ENCODE measurements at places on chromosomes 3 and 15. TPM values are rescaled to one million over a fixed set of nuclear protein-coding genes. Genes with fewer than 3 reads are reported as not detected.

DNA sequence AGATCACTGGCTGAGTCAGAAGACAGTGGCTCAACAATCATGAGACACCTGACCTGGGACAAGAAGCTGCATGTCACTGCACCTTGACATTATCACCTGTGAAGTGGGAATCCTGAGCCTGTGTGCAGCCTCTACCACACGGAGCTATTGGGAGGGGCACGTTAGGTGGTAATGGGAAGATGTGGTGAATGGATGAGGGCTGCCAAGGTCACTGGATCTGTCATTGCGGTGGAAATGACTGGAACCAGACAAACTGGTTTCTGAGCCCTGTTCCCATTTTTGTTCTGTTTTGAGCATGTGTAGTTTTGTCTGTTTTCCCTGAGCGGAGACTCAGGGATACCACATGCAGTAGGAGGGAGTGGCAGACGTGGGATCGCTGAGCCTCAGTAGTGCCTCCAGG lies 235.5 kb downstream of the OPA1 start:
- peak; percentile 26 for DNase-seq
- no peak overlapping the region for H3K4me3 ChIP-seq
- H3K27me3 ChIP-seq, result no peaks in the 10 kb centered on the region
- peaks cover 11% of the 10 kb centered on the region for H3K4me1 ChIP-seq
- no peak overlapping the region for H3K27ac ChIP-seq
- H3K36me3 ChIP-seq, result no peaks in the 10 kb centered on the region

DNA sequence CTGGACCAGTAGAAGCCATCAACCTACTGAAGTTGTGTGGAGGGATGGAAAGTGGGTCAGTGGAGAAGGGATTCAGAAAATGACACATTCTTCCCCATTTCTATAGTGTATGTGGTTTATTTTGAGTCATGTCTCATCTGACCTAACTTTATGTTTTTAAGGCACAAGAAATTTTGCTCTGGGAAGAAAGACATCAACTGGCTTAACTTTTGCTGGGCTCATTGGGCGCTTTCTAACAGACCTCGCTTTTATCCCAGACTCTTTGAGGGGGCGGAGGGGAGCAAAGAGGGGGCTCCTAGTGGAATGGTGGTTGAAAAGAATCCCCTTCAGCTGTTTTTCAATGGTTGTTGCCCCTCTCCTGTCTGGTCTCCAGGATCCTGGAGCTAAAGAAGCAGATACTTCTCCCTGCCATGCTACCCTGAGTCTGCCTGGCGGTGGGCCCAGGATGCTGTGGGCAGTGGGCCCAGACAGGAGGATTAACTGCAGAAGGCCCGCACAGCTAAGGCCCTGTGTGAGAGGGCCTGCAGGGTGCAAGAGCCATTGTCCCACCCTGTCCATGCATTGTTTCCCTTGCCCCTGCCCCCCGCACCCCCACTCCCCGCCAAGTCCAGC lies 14.5 kb downstream of the CSRNP1 start:
- H3K27ac ChIP-seq, result no peak overlapping the region
- H3K4me1 ChIP-seq, result no peaks in the 10 kb centered on the region
- H3K4me3 ChIP-seq, result no peak overlapping the region
- H3K27me3 ChIP-seq, result no peaks in the 10 kb centered on the region

DNA sequence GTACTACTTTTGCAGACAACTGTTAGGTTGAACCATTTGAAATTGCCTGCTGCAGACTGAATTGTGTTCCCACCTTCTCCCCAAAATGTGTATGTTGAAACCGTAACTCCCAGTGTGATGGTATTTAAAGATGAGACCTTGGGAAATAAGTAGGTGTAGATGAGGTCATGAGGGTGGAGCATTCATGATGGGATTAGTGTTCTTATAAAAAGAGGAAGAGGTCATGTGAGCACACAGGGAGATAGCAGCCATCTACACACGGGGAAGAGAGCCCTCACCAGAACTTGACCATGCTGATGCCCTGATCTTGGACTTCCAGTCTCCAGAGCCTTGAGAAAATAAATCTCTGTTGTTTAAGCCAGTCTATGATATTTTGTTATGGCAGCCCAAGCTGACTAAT lies 17.4 kb upstream of the FHIT start:
- no peak overlapping the region for H3K4me3 ChIP-seq
- no peaks in the 10 kb centered on the region for H3K36me3 ChIP-seq
- no peaks in the 10 kb centered on the region for H3K27me3 ChIP-seq
- no peak for DNase-seq
- H3K27ac ChIP-seq, result no peak overlapping the region

DNA sequence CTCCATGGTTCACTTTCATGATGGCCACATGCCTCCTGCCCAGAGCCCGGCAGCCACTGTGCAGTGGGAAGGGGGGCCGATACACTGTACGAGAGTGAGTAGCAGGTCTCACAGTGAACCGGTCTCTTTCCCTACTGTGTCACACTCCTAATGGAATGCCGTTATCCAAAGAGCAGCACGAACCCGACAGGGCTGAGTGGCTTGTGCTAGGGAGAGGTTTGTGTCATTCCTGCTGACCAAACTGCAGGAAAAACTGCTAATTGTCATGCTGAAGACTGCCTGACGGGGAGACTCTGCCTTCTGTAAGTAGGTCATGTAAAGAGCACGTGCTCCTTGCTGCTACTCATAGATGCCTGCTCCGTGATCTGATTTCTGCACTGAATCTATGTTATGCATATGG lies 105.1 kb downstream of the ARPP21 start:
- peak; percentile 76 for DNase-seq
- peaks cover 5% of the 10 kb centered on the region for H3K4me1 ChIP-seq
- peaks cover 23% of the 10 kb centered on the region for H3K27me3 ChIP-seq
- no peak overlapping the region for H3K4me3 ChIP-seq

DNA sequence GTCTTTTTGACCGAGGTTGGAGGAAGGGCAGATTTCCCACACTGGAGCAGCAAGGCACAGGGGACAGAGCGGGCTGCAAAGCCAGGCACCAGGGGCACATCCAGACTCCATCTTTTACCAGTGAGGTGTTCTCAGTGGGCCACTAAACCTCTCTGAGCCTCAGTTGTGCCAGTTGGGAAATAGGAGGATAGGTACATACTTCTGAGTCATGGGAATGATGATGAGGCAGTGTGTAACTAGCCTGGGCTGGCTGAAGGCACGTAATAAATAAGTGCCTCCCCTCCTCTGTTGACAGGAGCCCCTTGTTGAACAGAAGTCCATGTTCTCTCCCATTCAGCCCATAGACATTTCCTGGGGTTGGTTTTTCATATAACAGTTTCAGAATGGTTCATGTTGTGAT lies 48.7 kb downstream of the GPD1L start:
- no peak overlapping the region for H3K27ac ChIP-seq
- H3K36me3 ChIP-seq, result no peaks in the 10 kb centered on the region
- H3K4me3 ChIP-seq, result no peak overlapping the region

- no peak for DNase-seq
- H3K4me1 ChIP-seq, result no peaks in the 10 kb centered on the region
- no peaks in the 10 kb centered on the region for H3K27me3 ChIP-seq
- H3K4me3 ChIP-seq, result no peak overlapping the region
These were observed 560.8 kb downstream of the MCTP2 start for GRCh38 chr15:94792196-94792595.

DNA sequence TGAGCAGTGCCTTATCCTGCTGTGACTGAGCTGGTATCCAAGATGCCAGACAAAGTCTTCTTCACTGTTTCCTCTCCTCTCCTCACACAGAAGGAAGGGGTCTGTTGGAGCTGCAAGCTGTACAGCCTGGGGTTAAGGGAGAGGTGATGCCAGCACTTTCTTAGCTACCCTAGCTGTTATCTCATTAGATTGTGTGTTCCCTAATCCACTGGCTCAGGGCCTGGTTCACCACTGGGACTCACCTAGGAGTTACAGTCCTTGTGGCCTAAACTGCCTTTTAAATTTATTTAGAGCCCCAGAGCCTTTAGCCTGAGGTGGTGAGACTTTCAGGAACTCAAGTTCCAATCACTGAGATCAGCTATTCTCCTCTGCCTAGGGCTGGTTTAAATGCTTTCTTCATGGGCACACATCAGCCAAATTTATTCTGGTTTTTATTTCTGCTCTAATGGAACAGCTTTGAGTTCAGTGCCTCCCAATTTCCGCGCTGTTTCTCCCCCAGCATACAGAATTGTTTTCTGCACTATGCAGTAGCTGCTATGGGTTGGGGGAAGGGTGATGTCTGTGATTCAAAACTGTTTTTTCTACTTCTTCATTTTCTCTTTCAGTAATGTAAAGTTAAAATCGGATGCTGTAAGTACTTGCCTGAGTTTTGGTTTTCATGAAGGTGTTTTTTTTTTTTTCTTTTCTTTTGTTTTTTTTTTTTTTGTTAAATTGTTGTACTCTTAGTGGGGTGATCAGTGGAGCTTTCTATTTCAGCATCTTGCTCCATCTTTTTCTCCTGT lies 198.8 kb downstream of the DOCK3 start:
- no peak for DNase-seq
- peaks cover 3% of the 10 kb centered on the region for H3K4me1 ChIP-seq
- H3K27ac ChIP-seq, result peak overlapping the region; percentile 57

GRCh38 chr3:106029954-106030626 lies 161.3 kb upstream of the CBLB start:
- H3K36me3 ChIP-seq, result no peaks in the 10 kb centered on the region
- H3K27ac ChIP-seq, result no peak overlapping the region
- H3K27me3 ChIP-seq, result peaks cover 29% of the 10 kb centered on the region
- H3K4me1 ChIP-seq, result no peaks in the 10 kb centered on the region
- no peak overlapping the region for H3K4me3 ChIP-seq

DNA sequence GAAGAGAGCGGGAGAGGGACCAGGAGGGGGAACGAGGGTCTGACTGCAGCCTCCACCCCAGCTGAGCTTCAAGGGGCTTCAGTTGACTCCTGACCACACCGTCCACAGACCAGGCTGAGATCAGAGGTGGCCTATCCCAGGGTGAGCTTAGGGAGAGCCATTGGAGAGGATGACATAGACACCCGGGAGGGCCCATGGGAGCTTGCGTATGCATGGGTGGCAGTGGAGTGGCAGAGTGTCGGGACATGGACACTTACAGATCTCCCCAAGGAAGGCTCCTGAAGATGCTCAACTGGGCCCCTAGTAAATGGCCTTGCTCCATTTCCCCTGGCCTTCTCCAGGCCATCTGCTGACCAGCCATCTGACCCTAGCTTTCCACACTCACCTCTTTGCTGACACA lies 12.6 kb upstream of the ALAS1 start:
- no peak overlapping the region for H3K27ac ChIP-seq
- H3K4me1 ChIP-seq, result no peaks in the 10 kb centered on the region
- H3K27me3 ChIP-seq, result no peaks in the 10 kb centered on the region
- H3K36me3 ChIP-seq, result no peaks in the 10 kb centered on the region
- no peak overlapping the region for H3K4me3 ChIP-seq

DNA sequence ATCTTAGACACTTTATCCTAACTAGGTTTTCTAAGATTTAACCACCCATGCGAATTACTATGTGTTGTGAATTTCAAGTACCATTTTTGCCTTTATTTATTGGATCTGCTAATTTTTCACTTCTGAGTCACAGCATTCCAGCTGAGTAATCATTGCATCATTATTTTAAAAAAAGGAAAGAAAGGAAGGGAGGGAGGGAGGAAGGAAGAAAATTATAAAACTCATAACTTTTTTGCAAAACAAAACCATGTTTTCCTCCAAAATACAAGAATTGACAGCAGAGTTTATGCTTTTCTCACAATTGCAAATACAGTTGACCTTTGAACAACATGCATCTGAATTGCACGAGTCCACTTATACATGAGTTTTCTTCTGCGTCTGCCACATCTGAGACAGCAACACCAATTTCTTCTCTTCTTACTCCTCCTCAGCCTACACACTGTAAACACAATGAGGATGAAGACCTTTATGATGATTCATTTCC lies 651.4 kb upstream of the NECTIN3 start:
- H3K4me1 ChIP-seq, result no peaks in the 10 kb centered on the region
- H3K36me3 ChIP-seq, result no peaks in the 10 kb centered on the region
- H3K27me3 ChIP-seq, result no peaks in the 10 kb centered on the region

DNA sequence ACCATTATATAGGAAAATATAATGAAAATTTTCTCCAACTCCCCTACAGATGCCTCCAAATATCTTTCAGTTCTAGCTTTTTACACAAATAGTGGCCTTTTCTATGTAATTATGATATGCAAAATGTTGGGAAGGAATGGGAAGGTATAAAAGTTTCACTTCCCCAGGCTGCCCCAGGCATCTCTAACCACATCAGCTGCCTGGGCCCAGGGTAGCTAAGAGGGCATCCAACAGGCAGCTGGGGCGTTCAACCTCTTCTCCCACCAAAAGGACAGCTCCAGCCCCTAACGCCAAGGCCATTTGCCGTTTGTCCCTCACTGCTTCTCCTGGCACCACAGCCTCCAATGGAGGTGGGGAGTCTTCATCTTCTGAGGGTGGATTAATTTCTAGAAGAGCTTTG lies 188.1 kb upstream of the TSC22D2 start:
- no peak for DNase-seq
- no peaks in the 10 kb centered on the region for H3K36me3 ChIP-seq
- H3K4me1 ChIP-seq, result peaks cover 24% of the 10 kb centered on the region
- peaks cover 25% of the 10 kb centered on the region for H3K27me3 ChIP-seq
- no peak overlapping the region for H3K4me3 ChIP-seq

GRCh38 chr3:32510075-32510724 lies 7.5 kb upstream of the CMTM6 start:
- no peaks in the 10 kb centered on the region for H3K4me1 ChIP-seq
- H3K27me3 ChIP-seq, result no peaks in the 10 kb centered on the region
- no peak overlapping the region for H3K4me3 ChIP-seq
- DNase-seq, result peak; percentile 89
- H3K27ac ChIP-seq, result no peak overlapping the region

DNA sequence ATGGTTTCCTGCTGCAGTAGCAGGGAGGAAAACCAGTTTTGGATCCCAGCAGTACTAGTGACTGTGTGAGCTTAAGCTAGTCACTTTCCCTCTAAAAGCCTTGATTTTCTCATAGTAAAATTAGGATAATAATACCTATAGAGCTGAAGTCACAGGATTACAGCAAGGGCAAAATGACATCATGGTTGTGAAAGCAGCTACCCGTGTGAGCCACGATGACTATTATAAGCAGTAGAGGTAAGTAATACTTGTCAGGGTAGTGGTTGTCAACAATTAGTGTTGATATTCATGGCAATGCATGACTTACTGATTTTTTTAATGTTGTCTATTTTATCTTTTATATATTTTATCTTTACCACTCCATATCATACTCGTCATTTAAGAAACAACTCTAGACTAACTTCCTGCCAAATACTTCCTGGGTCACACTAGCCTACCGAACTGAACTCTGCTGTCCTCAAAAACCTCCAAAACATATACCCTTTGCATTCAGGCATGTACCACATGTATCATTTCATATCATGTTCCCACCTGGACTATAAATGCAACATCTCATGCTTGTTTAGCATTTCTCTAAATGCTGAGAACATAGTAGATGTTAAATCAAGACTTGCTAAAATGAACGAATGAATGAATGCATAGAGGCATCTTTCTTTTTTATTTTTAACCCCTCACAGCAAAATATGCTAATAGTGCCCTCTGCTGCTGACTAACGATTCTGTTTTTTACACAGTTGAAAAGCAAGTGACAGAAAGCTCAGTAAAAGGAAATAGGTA lies 172.6 kb downstream of the P3H2 start:
- H3K4me3 ChIP-seq, result no peak overlapping the region
- H3K27ac ChIP-seq, result no peak overlapping the region
- H3K4me1 ChIP-seq, result peaks cover 3% of the 10 kb centered on the region

GRCh38 chr3:136351351-136351750 lies 101.2 kb downstream of the PCCB start:
- H3K36me3 ChIP-seq, result peaks cover 30% of the 10 kb centered on the region
- no peak overlapping the region for H3K4me3 ChIP-seq
- DNase-seq, result no peak
- no peak overlapping the region for H3K27ac ChIP-seq
- H3K27me3 ChIP-seq, result no peaks in the 10 kb centered on the region

Gene ATP8B4
- total RNA-seq, result 0.64 TPM

Gene NANOGP8
- total RNA-seq, result 56.8 TPM

Gene RETNLB
- not detected for total RNA-seq

Gene CHRFAM7A
- total RNA-seq, result 1.7 TPM
